ENCODE measurements at places on chromosomes 7 and 10.

GRCh38 chr7:31004393-31004792, 40.6 kb downstream of the GHRHR start:
- DNase-seq, result no peak
- no peak overlapping the region for H3K4me3 ChIP-seq
- H3K27me3 ChIP-seq, result no peaks in the 10 kb centered on the region
- no peak overlapping the region for H3K27ac ChIP-seq
- H3K36me3 ChIP-seq, result no peaks in the 10 kb centered on the region

DNA sequence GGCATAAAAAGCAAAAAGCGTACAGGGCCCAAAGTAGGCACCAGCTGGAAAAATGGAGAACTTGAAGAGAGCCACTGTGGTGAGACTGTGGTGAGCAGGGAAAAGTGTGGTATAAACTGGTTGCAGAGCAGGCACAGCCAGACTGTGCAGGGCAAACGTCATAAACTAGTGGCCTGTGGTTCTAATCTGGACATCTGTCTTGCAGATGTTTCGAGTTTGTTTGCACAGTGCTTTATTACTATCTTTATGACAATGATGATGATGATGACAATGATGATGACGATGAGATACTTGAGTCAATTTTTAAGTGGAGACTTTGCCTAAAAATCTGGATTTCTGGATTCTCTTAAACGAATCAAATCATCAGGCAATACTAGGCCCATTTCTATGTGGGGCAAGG, 45.7 kb downstream of the SEMA3C start:
- no peak for DNase-seq
- H3K4me1 ChIP-seq, result peaks cover 50% of the 10 kb centered on the region
- no peak overlapping the region for H3K4me3 ChIP-seq
- H3K36me3 ChIP-seq, result no peaks in the 10 kb centered on the region
- no peaks in the 10 kb centered on the region for H3K27me3 ChIP-seq

GRCh38 chr10:102740229-102740628, 3.5 kb upstream of the WBP1L start:
- no peak overlapping the region for H3K4me3 ChIP-seq
- H3K36me3 ChIP-seq, result no peaks in the 10 kb centered on the region
- H3K4me1 ChIP-seq, result peaks cover 12% of the 10 kb centered on the region
- no peaks in the 10 kb centered on the region for H3K27me3 ChIP-seq

DNA sequence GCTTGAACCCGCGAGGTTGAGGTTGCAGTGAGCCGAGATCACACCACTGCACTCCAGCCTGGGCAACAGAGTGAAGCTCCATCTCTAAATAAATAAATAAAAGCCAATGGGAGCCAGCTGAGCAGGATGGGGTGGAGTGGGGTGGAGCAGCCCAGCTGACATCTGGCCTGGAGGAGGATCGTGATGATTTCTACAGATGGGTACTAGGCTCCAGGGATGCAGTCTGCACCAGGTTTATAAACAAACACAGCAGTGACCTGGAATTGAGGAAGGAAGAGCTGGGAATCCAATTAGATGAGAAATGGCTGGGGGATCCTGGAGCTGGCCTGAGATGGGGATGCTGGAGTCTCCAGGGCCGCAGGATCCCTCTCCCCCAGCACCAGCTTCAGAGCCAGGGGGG, 7.3 kb upstream of the GRIFIN start:
- H3K36me3 ChIP-seq, result no peaks in the 10 kb centered on the region
- DNase-seq, result no peak
- no peak overlapping the region for H3K4me3 ChIP-seq
- no peak overlapping the region for H3K27ac ChIP-seq
- no peaks in the 10 kb centered on the region for H3K4me1 ChIP-seq

- no peaks in the 10 kb centered on the region for H3K4me1 ChIP-seq
- no peaks in the 10 kb centered on the region for H3K27me3 ChIP-seq
- H3K36me3 ChIP-seq, result no peaks in the 10 kb centered on the region
These were observed 57.1 kb downstream of the RELN start for GRCh38 chr7:103932389-103932788.

- peak overlapping the region; percentile 89 for H3K4me3 ChIP-seq
- peaks cover 8% of the 10 kb centered on the region for H3K4me1 ChIP-seq
These were observed 559 bp upstream of the FKBP14 start for GRCh38 chr7:30027065-30027456.

Data from Caco-2 (cell line).